Tibial nerve (tissue), 4 donors: ENCODE measurements at places on chromosomes 3 and 15. TPM values are rescaled to one million over a fixed set of nuclear protein-coding genes. Genes with fewer than 3 reads are reported as not detected.

SNTN gene
- not detected for total RNA-seq

MUC20 gene
- 67.5 TPM for total RNA-seq

SV2B gene
- 20.5 TPM for total RNA-seq

CELF6 gene
- 8.2 TPM for total RNA-seq

KCNAB1 gene
- total RNA-seq, result 4.2 TPM

TMEM40 gene
- not detected for total RNA-seq

RETNLB gene
- not detected for total RNA-seq

CHAC1 gene
- not detected for total RNA-seq

GRCh38 chr3:180018543-180018942 lies 18.2 kb downstream of the PEX5L start:
- H3K27ac ChIP-seq, result no peak overlapping the region
- H3K4me1 ChIP-seq, result no peaks in the 10 kb centered on the region
- no peaks in the 10 kb centered on the region for H3K27me3 ChIP-seq
- no peak for DNase-seq
- no peaks in the 10 kb centered on the region for H3K36me3 ChIP-seq

DNA sequence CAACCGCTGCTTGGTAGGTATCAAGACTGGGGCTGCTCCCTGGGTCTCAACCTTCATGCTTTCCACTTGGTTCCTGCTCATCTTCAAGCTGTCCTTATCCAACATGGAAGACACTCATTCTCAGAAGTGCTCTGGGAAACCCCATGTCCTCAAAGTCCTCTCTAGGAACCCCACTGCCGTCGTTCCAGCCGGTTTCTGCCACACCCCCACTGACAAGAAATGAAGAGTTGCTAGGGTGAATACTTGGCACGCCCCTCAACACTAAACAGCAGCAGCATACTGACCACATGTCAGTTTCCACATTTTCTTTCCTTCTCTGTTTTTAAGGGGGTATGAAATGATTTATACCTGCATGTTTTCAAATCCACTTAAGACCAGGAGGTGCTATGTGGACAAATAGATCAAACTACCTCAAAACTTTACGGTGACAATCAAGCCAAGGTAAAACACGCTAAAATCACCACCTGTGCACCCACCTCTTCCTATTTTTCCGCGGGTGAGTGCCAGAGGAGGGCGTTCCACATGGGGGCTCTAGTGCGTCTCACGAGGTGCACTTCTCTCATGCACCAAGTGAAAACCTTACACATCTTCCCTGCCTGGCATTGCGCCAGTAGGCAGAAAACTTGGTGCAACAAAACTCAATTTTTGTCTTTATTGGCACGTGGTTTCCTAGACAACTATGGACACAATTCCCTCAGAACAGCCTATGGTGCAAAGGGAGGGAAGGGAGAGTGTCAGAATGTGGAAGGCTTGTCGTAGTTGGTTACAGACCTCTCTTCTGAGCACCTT lies 125.1 kb downstream of the TJP1 start:
- no peak overlapping the region for H3K27ac ChIP-seq
- no peaks in the 10 kb centered on the region for H3K27me3 ChIP-seq
- no peak for DNase-seq
- H3K36me3 ChIP-seq, result no peaks in the 10 kb centered on the region
- H3K4me3 ChIP-seq, result no peak overlapping the region

DNA sequence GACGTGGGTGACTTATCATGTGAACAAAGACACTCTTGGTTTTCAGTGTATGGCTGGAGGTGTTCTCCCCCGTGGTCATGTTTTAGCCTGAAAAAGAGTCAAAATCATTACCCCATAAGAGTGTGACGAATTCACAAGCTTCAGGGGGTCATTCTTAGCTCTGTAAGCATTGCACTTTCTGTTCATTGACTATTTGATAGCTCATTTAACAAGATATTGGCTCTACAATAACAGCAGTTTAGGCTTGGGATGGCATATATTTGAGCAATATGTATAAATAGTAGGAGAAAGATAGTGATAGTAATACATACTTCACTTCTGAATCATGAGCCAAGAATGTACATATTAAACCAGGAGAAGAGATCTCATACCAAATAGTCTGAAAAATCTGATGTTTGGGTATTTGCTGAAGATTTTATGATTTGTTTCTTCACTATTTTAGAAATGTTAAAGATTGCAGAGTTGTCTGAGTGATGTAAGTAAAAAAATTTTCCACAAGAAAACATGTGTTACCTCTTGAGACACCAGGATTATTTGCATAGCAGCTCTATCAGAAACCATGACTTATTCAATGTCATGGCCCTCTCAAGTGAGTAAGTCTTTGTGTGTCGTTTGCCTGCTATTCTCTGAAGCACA lies 996.0 kb downstream of the OTOL1 start:
- H3K4me3 ChIP-seq, result no peak overlapping the region
- no peaks in the 10 kb centered on the region for H3K4me1 ChIP-seq
- no peaks in the 10 kb centered on the region for H3K27me3 ChIP-seq
- no peaks in the 10 kb centered on the region for H3K36me3 ChIP-seq

DNA sequence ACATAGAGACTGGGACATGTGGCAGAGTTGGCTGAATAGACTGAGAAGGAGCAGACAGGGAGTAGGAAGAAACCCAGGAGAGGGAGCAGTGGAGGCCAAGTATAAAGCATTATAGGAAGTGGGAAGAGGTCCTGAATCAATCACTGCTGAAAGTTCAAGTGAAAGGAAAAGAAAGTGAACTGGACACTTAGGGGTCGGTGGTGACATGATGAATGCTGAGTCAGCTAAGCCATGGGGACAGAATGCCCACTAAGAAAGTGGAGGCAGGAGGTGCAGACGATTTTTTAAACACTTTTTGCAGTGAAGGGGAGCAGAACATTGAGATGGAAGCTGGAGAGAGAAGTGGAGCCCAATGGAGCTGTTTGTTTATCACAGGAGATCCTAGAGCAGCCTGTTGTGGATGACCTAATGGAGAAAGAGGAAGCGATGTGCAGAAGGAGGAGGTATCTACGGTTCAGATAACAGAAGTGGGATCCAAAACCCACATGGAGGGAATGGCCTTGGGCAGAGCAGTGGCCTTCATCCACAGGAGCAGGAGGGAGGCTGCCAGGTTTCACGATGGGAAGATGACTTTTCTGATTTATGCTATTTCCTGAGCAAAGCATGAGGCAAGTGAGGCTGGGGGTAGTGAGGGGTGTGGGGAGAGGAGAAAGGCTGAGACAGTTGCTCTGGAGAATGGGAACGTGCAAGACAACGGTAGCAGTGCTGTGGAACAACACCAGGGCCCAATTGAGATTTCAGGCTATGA lies 208.2 kb downstream of the RPLP1 start:
- H3K36me3 ChIP-seq, result no peaks in the 10 kb centered on the region
- DNase-seq, result no peak
- H3K4me1 ChIP-seq, result no peaks in the 10 kb centered on the region
- H3K27me3 ChIP-seq, result no peaks in the 10 kb centered on the region
- no peak overlapping the region for H3K27ac ChIP-seq
- no peak overlapping the region for H3K4me3 ChIP-seq

DNA sequence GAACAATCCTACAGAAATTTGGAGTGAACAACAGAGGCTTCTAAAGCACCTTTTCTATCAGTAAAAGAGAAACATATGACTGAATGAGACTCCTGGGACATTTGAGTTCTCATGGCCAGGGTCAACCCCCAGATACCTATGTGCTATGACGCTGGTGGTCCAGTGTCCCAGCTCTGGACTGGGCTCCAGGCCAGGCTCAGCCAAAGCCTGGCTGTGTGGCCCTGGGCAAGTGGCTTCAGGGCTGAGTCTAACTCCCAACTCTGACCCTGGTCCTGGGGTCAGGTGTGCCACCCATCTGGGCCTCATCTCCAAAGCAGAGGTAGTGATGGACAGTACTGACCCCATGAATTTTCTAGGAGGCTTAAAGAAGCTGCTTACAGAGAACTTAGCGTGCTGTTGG lies 147.8 kb downstream of the FBLN2 start:
- no peaks in the 10 kb centered on the region for H3K27me3 ChIP-seq
- no peaks in the 10 kb centered on the region for H3K36me3 ChIP-seq
- H3K4me1 ChIP-seq, result no peaks in the 10 kb centered on the region
- no peak overlapping the region for H3K27ac ChIP-seq
- no peak for DNase-seq
- H3K4me3 ChIP-seq, result no peak overlapping the region

DNA sequence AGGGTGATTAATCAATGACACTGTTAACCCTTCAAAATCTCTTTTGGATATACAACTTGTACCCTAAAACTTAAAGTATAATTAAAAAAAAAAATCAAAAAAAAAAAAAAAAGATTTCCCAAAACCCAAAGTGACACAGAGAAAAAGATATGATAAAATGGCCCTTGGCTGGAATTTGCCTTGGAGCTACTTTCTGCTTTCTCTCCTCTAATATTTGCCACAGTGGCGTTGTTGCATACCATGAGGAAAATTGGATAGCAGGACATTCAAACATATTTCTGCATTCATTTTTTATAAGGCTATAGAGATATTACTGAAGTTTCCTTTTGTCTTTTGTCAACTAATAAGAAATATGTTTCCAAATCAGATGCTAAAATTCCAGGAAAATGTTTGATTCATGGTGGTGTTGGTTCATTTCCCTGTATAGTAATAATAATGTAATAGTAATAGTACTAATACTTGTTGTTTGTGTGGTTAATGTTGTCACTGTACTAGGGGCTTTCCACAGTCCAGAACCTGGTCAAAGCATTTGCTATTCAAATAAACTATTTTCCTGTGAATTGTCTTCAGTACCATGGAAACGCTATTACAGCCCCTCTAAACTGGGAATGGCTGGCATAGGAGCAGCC lies 441.3 kb upstream of the THBS1 start:
- no peak overlapping the region for H3K27ac ChIP-seq
- no peaks in the 10 kb centered on the region for H3K27me3 ChIP-seq
- no peaks in the 10 kb centered on the region for H3K4me1 ChIP-seq

- H3K27me3 ChIP-seq, result no peaks in the 10 kb centered on the region
- no peaks in the 10 kb centered on the region for H3K36me3 ChIP-seq
- H3K27ac ChIP-seq, result no peak overlapping the region
- H3K4me1 ChIP-seq, result no peaks in the 10 kb centered on the region
- DNase-seq, result peak; percentile 67
Measured at GRCh38 chr3:39126532-39127071, 19.1 kb downstream of the TTC21A start.

GRCh38 chr3:65915477-65915876 lies 123.2 kb downstream of the MAGI1 start:
- no peaks in the 10 kb centered on the region for H3K4me1 ChIP-seq
- H3K36me3 ChIP-seq, result no peaks in the 10 kb centered on the region
- no peak overlapping the region for H3K4me3 ChIP-seq
- H3K27me3 ChIP-seq, result no peaks in the 10 kb centered on the region
- no peak overlapping the region for H3K27ac ChIP-seq

- peaks cover 16% of the 10 kb centered on the region for H3K4me1 ChIP-seq
- no peaks in the 10 kb centered on the region for H3K36me3 ChIP-seq
- no peaks in the 10 kb centered on the region for H3K27me3 ChIP-seq
- no peak for DNase-seq
- peak overlapping the region; percentile 57 for H3K27ac ChIP-seq
Measured at GRCh38 chr15:95262866-95263564, 1031.7 kb downstream of the MCTP2 start.

DNA sequence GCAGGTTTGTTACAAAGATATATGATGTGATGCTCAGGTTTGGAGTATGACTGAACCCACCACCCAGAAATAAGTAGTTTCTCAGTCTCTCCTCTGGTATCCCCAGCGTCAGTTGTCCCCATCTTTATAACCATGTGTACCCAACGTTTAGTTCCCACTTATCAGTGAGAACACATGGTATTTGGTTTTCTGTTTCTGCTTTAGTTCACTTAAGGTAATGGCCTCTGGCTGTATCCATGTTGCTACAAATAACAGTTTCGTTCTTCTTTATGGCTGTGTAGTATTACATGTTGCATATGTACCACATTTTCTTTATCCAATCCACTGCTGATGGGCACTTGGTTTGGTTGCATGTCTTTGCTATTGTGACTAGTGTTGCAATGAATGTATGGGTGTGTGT lies 132.3 kb downstream of the LMLN start:
- H3K27me3 ChIP-seq, result no peaks in the 10 kb centered on the region
- H3K27ac ChIP-seq, result no peak overlapping the region
- H3K4me3 ChIP-seq, result no peak overlapping the region
- no peaks in the 10 kb centered on the region for H3K36me3 ChIP-seq
- H3K4me1 ChIP-seq, result no peaks in the 10 kb centered on the region

DNA sequence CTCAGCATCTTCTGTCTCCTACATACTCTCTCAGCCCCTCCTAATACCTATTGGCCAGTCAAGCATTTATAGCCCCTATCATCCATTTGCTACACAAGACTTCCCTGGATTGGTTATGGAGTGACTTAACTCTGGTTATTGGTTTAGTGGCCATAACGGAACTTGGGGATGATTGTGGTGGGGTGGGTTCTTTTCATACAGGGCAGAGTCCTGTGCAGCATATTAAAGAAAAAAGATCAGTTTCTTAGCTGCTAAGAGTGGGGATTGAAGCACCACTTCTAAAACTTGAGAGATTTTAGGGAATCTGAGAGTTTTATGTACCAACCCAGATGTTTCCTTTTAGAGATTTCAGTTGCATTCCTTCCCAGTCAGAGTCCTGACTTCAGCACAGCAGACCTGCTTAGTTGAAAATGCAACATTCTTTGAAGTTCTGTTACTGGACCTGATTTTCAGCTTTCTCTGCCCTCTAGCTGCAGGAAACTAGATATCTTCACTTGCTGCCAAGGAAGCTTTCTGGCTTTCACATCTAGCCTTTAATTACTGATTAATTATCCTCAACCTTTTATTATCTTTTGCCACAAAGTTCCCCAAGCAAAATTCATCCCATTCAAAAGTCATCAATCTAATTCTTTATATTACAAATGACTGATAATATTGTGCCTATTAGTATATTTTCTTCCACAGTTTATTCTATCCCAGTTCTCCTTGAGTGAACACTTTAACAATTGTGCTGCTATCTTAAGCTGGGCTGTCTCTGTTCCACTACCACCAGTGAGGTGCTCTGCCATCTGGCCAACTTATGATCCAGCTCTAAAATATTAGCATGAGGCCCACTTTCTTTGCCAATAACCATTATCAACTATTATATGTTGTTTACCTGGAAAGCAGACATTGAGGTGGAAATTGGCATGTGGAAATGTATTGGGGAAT lies 906.0 kb upstream of the ALCAM start:
- H3K4me3 ChIP-seq, result no peak overlapping the region
- H3K27ac ChIP-seq, result no peak overlapping the region
- no peaks in the 10 kb centered on the region for H3K27me3 ChIP-seq
- H3K4me1 ChIP-seq, result peaks cover 15% of the 10 kb centered on the region
- peak; percentile 8 for DNase-seq
- H3K36me3 ChIP-seq, result no peaks in the 10 kb centered on the region

- H3K27ac ChIP-seq, result no peak overlapping the region
- H3K4me3 ChIP-seq, result no peak overlapping the region
- DNase-seq, result no peak
- no peaks in the 10 kb centered on the region for H3K4me1 ChIP-seq
Measured at GRCh38 chr3:65883613-65884012, 155.1 kb downstream of the MAGI1 start.

- no peak overlapping the region for H3K27ac ChIP-seq
- H3K36me3 ChIP-seq, result no peaks in the 10 kb centered on the region
- no peaks in the 10 kb centered on the region for H3K4me1 ChIP-seq
- H3K27me3 ChIP-seq, result no peaks in the 10 kb centered on the region
- H3K4me3 ChIP-seq, result no peak overlapping the region
Measured at GRCh38 chr15:89936051-89936785, 23.5 kb upstream of the ARPIN start.
